ENCODE measurements at places on chromosomes 2 and 18.
A peak's percentile ranks its signal among the peaks of the same experiment; 100 is the strongest.

DNA sequence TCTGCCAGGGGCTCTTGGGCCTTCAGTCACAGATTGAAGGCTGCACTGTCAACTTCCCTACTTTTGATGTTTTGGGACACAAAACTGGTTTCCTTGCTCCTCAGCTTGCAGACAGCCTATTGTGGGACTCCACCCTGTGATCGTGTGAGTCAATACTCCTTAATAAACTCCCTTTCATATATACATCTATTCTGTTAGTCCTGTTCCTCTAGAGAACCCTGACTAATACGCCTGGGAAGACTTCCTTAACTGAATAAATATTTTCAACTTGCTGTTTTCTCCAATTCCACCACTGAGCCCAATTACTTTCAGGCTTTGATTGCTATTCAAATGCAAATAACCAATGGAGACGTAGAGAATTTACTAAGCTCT lies 61.4 kb upstream of the CCDC195 start:
- DNase-seq: no peak

DNA sequence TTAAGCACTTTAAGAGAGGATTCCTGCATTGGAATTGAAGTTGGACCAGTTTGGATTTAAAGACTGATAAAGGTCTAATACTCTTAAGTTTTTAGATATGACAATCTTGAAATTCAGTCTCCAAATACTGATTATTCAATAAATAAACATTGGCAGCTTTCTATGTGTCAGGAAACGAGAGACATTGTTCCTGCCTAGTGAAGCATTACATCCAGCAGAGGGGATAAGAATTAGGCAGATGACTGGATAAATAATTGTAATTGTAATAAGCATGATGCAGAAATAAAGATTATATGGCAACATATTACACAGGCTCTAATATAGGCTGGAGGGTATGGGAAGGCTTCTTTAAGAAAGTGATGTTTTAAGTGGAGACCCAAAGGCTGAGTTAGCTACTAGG lies 226.5 kb upstream of the MMADHC start:
- DNase-seq: no peak

DNA sequence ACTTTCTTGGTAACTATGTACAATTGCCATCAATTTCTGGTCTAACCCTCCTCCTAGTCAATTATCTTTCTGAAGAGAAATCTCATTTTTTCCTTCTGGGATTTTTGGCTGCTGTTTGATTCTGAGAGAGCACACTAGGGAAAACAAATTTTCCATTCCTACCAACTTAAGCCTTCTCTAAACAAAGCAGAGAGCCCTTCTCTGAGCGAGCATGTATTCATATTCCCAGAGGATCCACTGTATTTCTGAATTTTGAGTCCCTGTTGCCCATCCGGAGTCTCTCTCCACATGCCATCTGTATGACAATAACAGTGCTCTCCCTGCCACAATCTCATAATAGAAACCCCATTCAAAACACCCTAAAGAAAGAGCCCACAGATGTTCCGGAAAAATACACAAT lies 78.5 kb downstream of the MAIP1 start:
- no peak for DNase-seq

DNA sequence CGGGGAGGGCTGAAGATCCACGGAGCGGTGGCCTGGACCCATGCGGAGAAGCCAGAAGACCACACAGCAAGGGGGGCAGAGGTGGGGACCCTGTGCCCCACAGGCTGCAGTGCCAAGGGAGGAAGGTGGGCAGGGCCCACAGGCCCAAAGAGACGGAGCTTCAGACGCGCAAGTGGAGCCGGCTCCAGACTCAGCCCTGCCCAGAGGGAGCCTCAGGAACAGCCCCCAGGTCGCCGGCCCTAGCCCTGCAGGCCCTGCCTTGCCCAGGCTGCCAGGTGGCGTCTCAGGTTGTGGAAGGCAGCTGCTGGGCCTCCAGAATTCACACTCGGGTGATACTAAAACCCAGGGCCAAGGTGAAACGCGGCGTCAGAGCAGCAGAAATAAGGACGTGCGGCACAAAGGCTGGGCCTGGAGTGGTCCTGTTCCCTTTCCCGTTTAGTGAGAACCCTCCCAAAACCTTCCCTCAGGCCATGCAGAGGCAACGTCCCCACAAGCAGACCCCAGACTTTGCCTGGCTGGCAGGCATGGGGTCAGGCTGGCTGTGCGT lies 36.8 kb downstream of the SLC66A2 start:
- no peak for DNase-seq

- peak; percentile 79 for DNase-seq
These were observed 5.7 kb downstream of the PTMA start for GRCh38 chr2:231713730-231714638.

- no peak for DNase-seq
These were observed 330.5 kb downstream of the FIGN start for GRCh38 chr2:163405298-163405697.

GRCh38 chr2:204282525-204282924 lies 262.8 kb upstream of the PARD3B start:
- no peak for DNase-seq

- DNase-seq: no peak
These were observed 32.4 kb downstream of the NGEF start for GRCh38 chr2:232980683-232981082.

DNA sequence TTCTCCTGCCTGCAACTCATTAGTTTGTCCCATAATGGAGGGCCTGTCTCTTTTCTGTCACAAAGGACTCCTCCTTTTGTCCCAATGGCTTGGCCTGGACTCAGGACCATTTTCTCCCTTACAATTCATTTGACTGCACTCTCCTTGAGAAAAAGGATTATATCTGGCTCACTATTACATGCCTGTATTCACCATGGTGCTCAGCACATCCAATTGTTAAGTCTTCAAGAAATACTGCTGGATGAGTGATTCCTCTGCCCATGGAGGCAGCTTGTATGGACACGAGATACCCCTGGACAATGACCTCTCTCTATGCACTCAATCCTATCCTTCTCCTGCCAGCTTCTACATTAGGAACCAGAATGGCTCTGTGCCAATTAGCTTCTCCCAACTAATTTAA lies 47.0 kb downstream of the CHST9 start:
- no peak for DNase-seq

- DNase-seq: no peak
These were observed 10.4 kb downstream of the KCNE4 start for GRCh38 chr2:223062396-223062795.

GRCh38 chr2:157302492-157303099 lies 23.0 kb downstream of the ERMN start:
- peak; percentile 84 for DNase-seq

GRCh38 chr2:31319406-31320175 lies 85.6 kb downstream of the EHD3 start:
- no peak for DNase-seq

- DNase-seq: peak; percentile 10
These were observed 334.2 kb downstream of the GRB14 start for GRCh38 chr2:164287056-164287455.

DNA sequence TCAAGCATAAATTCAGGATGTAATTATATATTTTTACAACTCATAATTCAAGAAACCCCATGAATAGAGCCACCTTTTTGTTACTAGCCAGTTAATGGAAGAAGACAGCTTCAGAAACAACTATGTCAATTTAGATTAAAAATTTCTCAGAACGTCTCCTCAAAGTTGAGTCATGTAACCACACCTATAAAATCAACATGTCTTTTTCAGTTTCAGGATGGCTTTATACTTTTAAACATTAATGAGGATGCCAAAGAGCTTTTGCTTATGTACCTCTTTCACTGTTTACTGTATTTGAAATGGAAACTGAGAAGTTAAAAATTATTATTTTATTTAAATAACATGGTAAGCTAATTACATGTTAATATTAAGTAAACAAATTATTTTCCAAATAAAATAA lies 280.1 kb downstream of the PTH2R start:
- no peak for DNase-seq
